Type B pancreatic cell (in vitro differentiated cells): ENCODE measurements at places on chromosomes 2 and 18. TPM values are rescaled to one million over a fixed set of nuclear protein-coding genes. Genes with fewer than 3 reads are reported as not detected.

DNA sequence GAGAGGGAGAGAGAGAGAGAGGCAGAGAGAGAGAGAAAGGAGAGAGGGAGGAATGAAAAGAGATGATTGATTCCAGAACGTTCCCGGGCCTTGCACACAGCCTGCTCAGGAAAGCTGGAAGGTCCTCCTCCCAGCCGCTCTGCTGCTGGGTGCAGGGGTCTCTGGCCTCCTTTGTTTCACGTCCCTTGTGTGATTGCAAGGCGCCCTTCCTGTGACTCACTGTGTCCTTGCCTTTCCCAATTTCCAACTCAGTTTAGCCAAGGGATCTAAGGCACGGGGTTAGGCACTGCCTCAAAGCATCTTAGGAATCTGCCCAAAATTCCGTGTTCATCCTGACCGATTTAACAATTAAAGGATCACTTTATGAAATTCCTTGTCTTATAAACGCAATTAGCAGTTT is 221.2 kb downstream of the KLHL29 start:
- DNase-seq: no peak

GRCh38 chr2:150156415-150156814 is 331.1 kb downstream of the RND3 start:
- DNase-seq: no peak

FSHR gene
- total RNA-seq: not detected in 2 replicates

GRCh38 chr2:38613126-38613848 is 10.6 kb upstream of the HNRNPLL start:
- DNase-seq: no peak

DNA sequence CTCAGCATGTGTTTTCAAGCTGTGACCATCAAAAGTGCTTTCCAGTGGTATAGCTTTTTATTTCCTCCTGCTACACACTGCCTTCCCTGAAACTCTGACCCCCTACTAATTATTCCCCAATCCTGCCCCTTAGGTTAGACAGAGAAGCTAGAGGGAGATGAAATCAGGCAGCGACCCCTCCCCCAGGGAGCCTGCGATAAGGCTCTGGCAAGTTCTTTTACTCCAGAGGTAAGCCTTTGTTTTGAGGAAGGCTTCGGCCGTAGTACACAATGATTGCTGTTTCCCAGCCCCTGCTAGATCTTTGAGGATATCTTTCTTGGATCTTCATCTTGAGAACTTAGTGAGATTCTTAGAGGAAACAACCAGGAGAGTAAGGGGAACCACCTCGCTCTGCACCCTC is 33.5 kb upstream of the NOL4 start:
- DNase-seq: no peak

GRCh38 chr2:29224693-29225551 is 109.7 kb downstream of the CLIP4 start:
- DNase-seq: no peak

DNA sequence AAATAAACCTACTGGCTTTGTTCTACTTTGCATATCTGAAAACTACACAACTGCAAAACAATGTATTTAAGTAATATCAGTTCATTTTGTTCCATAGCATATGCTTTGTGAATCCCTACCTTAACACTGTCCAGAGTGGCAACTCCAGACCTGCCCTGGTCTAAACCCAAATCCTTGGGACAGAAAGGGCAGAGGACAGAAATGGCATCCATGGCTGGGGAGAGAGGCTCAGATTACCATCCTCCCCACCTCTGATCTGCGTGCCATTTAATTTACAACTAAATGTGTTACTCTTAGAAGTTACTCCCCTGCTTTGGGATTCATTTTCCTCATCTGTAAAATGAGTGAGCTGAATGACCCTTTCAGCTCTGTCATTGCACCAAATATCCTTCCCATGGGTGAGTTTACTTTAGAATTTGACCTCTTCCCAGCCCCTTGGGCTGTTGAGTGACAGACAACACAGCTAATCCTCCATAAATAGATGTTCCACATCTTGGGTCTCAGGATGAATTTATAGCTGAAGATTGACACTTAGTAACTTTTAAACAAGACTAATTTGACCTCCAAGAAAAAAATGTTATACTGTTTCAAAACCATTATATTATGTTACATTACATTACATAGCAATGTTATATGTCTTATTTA is 20.1 kb upstream of the NEB start:
- DNase-seq: no peak

GRCh38 chr2:64214281-64215115 is 70.3 kb upstream of the PELI1 start:
- no peak for DNase-seq

- DNase-seq: no peak
These were observed 945.0 kb upstream of the CRIM1 start for GRCh38 chr2:35410431-35411061.

- no peak for DNase-seq
These were observed 13.4 kb upstream of the KCNG2 start for GRCh38 chr18:79784071-79784913.

ACMSD gene
- 0.14 TPM in 1 of 2 replicates, not detected in the other for total RNA-seq

VSNL1 gene
- total RNA-seq: 4.1 and 4.6 TPM in 2 replicates

NOSTRIN gene
- 2.4 and 2.5 TPM in 2 replicates for total RNA-seq

DNA sequence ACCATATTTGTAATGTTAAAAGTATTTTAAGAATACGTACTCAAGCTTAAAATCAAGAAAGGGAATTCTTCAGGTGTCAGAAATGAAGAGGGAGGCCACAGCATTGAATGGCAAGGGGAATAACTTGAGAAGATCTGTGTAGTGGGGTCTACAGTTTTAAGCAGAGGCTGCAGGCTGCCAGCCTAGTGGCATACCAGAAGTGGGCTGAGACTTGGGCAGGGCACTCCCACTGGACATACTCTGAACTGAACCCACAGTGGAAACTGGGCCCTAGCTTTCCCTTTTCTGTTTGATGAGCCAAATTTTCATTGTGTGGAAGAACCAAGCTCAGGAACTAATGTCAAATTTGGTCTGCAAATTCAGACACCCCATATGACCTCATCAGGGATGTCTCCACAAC is 238.8 kb downstream of the PTPRM start:
- no peak for DNase-seq

DNA sequence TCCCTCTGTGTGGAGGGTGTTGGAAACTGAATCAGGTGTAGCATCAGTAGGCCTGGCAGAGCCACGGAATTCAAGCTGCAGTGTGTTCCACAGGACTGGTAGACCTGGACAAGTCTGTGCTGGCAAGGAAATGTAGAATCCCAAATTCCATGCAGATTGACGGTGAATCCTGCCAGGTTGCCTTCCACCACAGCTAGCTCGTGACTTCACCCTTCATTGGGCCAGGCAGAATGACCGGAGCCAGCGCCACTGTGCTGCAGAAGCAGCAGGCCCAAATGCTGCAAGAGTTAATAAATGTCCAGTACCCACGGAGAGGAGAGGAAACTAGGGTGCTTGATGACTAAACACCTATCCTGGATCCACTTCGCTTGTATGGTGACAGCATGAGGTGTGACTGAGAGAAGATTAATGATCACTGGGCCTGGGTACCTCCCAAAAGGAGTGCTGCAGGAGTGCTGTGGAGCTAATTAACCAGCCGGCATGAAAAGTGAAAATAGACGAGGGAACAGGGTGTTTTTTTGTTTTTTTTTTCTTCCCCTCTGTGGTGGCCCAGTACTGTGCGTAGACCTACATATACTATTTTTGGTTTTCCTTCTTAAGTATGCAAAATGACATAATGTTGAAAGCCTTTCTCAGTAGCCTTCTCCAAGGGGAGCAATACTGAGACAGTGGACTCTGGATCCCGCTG is 122.2 kb downstream of the TANC1 start:
- DNase-seq: no peak

GRCh38 chr2:74584088-74584645 is 29.6 kb downstream of the DOK1 start:
- DNase-seq: no peak

RIT2 gene
- not detected in 2 replicates for total RNA-seq

DNA sequence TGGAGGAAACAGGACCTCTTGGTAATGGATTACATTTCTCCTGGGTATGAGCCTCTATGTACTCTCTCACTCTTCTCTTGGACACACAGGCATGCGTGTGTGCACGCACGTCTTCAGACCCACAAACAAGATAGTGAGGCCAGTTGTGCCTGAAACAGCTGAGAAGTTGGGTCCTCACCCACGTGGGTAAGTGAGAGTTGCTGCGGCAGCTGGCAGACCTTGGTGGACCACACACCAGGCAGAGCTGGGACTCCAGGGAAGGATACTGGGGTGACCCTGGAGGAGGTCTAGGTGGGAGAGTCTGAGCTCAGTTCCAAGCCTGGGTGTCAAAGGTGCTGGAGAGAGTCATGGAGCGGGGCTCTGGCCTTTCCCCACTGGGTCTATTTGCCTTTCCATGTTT is 194.3 kb downstream of the HAUS1 start:
- no peak for DNase-seq

GRCh38 chr2:33268246-33268831 is 208.1 kb upstream of the RASGRP3 start:
- no peak for DNase-seq
